ENCODE measurements at places on chromosomes 16 and 17.

GRCh38 chr17:82201498-82201910 lies 11.1 kb downstream of the CCDC57 start:
- DNase-seq: no peak

- no peak for DNase-seq
Observed at GRCh38 chr17:49000943-49001342, 3.8 kb downstream of the IGF2BP1 start.

DNA sequence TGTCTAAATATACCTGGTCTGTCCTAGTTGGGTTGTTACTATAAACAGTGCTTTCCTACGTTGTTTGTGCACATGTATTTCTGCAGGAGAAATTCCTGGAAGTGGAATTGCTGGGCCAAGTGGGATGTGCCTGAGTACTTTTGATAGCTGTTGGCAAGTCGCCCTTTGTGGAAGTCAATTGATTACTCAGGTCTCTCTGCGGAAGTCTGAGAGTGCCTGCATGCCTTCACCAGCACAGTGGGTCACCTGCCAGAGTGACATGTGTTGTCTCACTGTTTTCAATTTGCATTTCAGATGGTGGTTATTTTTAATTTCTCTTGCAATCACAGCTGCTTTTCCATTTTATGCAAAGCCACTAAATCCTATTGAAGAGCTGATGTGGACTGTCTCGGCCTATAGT lies 2.3 kb upstream of the MVD start:
- DNase-seq: no peak

GRCh38 chr17:58165981-58166380 lies 801 bp upstream of the OR4D2 start:
- DNase-seq: no peak

DNA sequence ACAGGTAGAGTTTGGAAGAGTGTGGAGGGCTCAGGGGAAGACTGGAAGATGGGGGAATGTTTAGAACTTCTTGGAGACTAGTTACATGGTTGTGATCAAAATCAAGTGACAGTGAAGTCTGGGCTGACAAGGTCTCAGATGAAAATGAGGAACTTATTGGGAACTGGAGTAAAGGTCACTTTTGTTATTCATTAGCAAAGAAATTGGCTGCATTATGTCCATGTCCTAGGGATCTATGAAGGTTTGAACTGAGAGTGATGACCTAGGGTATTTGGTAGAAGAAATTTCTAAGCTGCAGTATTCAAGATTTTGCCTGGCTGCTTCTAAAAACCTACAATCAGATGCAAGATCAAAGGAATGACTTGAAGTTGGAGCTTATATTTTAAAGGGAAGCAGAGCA lies 747.1 kb downstream of the KCNJ2 start:
- DNase-seq: no peak

- no peak for DNase-seq
Observed at GRCh38 chr17:1442187-1442586, 13.8 kb downstream of the CRK start.

- no peak for DNase-seq
Observed at GRCh38 chr16:85332175-85332574, 219.9 kb upstream of the CIBAR2 start.

GRCh38 chr16:12133729-12134128 lies 157.2 kb downstream of the SNX29 start:
- no peak for DNase-seq

GRCh38 chr17:8375738-8376259 lies 705 bp downstream of the KRABD2 start:
- no peak for DNase-seq

DNA sequence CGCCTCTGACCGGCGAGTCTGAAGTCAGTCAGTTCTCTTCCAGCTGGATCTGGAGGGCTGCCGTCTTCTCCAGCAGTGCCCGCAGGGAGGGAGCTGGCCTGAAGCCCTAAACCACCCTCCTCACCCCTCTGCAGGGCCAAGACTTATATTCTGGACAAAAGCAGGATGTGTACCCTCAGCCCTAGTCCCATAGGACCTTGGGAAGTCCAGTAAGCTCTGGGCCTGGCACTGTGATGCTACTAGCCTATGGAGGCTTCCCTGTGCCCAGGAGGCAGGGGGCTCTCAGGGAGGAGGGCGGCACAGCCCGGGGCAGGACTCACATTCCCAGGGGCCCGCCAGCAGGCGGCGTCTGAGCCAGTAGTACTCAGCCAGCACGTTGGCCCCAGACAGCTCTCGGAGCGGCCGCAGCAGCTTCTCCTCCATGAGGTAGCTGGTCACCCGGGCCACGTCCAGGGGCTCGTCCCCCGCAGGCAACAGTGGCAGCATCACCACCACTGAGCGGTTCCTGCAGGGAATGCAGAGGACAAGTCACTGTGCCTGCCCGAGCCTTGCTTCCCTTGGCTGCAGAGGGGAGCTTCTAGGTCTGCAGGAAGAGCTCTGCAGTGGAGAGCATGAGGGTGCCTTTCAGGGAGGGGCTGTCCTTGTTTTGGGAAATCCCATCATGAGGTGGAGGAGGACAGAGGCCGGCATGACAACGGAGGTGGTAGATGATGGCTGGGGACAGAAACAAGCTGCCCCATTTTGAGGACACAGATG lies 41.7 kb downstream of the RMI2 start:
- DNase-seq: peak; percentile 9

- no peak for DNase-seq
Observed at GRCh38 chr17:56171186-56171959, 18.1 kb downstream of the ANKFN1 start.

- DNase-seq: no peak
Observed at GRCh38 chr16:12898551-12898950, 2.8 kb upstream of the SHISA9 start.

- no peak for DNase-seq
Observed at GRCh38 chr17:47882247-47882646, 13.8 kb upstream of the SP2 start.

DNA sequence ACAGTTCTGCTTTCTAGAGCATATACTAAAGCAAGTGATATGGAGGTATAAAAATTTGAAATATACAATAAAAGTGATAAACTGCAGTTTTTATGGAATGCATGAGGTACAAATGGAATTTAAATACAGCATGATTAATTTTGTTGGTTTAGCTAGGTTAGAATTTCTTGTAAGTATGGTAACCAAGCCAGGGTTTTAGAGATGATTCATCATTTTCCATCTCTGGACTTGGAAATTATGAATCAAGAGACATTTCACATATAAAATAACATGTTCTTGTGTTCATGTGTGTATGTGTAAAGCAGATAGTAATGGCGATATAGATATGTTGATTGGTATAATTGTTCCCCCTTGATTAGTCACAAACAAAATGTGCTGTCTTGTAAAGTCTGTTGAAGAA lies 1219.8 kb downstream of the CDH8 start:
- DNase-seq: no peak

DNA sequence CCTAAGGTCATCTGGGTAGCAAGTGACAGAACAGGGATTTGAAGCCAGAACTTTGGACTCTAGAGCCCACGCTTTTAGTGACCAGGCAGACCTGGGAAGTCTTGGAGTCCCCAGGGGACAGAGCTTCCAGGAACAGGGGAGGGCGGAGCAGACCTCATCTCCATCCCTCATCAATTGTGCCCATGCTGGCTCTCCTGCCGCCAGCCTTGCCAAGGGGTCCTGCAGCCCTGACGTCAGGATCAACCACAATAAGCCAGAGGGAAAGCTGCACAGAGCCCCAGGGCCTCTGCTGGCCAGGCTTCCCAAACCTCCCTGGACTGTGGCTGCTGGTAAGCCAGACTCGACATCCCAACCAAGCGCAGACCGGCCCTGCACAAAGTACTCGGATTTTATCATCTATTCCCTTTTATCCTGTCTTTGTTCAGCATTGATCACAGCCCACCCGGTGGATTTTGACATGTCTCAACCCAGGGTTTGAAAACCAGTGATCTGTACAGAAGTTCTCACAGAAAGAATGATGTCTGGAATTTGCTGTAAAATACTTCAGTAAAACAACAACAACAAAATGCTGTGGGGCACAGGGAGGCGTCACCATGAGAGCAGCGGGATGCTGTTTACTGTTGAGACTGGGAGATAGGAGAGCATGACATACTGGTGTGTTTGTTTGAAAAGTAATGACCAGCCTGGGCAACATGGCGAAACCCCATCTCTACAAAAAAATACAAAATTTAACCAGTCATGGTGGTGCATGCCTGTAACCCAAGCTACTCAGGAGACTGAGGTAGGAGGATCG lies 11.8 kb downstream of the C16orf74 start:
- DNase-seq: no peak

DNA sequence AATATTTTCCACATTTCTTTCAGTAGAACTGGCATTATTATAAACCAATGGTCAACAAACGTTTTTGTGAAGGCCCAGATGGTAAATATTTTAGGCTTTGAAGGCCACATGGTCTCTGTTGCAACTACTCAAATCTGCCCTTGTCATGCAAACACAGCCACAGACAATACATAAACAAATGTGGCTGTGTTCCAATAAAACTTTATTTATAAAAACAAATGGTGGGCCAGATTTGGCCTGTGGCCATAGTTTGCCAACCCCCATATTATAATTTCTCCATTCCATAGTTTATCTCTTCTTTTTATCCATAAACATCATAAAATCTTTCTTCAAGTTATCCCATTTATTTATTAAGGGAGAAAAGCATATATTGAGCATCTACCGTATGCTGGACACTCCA lies 98.8 kb downstream of the CDYL2 start:
- DNase-seq: no peak

DNA sequence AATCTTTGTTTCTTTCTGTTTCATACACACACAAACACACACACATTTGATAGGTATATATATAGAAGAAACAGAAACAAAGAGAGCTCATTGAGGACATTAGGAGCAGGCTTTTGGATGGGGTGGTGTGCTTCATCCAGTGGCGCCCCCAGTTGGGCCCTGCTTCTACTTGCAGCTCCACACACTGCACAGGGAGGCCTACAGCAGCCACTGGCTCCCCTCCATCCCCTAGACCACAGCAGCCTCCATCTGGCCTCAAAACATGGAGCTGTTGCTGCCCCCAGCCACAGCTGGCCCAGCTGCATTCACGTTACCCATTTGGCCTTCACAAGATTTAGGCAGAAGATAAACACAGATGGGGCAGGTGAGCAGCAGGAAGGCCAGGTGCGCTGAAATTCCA lies 33.1 kb upstream of the NF1 start:
- DNase-seq: peak; percentile 3

DNA sequence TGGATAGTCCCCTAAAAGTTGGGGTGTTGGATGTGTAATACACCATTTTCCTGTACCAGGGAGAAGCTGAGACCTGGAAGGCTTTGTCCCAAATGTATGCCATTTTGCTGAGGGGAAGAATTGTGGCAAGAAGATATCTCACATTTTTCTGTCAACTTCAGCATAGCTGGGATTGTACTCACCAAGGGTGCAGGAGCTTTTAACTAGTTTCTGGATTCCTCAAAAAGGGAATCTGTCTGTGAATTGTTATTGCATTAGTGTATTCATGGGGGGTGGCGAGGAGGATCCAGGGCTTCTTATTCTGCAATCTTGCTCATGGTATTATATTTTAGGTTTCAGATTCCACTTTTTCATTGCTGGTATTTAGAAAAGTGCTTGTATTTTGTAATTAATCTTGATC lies 208.2 kb upstream of the MYOCD start:
- DNase-seq: no peak

DNA sequence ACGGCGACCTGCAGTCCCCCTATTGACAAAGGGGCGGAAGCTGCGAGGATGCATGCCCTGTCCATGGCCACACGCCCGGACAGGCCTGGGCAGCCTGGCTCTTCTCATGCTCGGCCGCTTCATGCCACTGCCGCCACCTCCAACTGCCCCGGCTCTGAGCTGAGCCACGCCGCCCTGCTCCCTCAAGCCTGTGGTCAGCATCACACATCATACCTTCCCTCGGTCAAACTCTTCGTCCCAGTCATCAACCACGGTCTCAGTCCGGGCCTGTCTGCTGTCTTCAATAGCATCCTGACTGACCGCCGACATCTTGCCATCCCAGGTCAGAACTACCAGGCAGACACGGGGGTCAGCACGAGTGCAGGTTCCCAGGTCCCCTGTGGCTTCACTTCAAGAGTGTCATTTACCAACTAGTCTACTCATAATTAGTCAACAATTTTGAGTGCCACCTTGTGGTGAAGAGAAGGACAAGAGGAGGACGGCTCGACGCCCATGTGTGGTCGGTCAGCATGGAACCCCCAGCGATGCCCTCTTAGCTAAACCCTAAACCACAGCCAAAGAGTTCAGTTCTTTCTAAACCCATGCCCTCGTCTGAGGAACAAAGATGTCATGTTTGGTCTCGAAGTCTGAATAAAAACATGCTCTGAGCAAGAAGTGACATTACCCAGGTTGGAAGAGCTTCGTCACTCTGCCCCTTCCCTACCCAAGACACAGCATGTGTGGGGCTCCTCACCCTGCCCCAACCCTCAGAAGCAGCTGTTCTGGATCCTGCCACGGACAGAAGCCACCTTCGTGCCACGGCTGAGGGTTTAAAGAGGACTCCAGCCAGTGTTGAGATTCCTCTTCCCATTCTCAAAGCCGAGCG lies 16.9 kb upstream of the CYTH1 start:
- peak; percentile 50 for DNase-seq

- no peak for DNase-seq
Observed at GRCh38 chr17:9468532-9468931, 107.1 kb downstream of the STX8 start.

- DNase-seq: no peak
Observed at GRCh38 chr16:66485376-66485775, 58.3 kb downstream of the BEAN1 start.

GRCh38 chr16:88192601-88193000 lies 190.2 kb upstream of the ZNF469 start:
- no peak for DNase-seq

GRCh38 chr16:3143598-3144320 lies 8.9 kb downstream of the ZNF213 start:
- DNase-seq: no peak

DNA sequence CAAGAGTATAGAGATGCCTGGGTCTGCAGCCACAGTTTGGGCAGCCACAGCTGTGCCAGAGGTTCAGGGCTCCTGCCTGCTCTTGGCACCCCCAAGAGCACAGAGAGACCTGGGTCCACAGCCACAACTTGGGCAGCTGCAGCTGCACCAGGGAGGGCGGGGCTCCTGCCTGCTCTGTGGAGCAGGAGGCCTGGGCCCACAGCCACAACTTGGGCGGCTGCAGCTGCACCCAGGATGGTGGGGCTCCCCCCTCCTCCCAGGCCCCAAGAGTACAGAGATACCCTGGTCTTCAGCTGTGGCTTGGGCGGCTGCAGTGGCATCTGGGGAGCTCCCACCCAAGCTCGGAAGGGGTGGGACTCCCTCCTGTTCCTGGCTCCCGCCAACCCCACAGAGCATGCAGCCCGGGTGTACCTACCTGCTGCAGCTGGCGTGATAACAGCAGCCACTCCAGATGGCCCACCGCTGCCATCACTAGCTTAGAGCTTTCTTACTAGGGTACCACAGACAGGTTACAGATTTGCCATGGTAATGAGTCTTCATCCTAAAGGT lies 72.7 kb downstream of the PHKB start:
- no peak for DNase-seq

DNA sequence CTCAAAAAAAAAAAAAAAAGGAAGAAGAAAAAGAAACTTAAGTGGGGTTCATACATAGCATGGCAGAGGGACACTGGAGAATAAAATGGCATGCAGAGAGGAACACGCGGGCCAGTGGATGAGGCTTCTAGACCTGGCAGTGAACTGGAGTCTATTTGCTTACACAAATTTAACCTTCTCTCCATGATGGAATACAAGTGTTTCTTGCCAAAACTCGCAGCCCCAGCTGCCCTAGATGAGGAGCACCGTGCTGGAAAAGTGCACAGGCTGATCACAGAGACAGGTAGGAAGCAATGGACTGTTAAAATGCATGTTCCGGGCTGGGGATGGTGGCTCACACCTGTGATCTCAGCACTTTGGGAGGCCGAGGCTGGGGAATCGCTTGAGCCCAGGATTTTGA lies 9.3 kb downstream of the SSTR2 start:
- no peak for DNase-seq

- no peak for DNase-seq
Observed at GRCh38 chr16:88439706-88440105, 13.4 kb upstream of the ZFPM1 start.

All from CD4-positive, alpha-beta T cell treated with Interleukin-6 for 4 hours (primary cell).